ENCODE measurements at places on chromosomes 12 and 14. TPM values are rescaled to one million over a fixed set of nuclear protein-coding genes. Genes with fewer than 3 reads are reported as not detected.

Gene FAM181A
- not detected for polyA plus RNA-seq

Gene ADAM21
- polyA plus RNA-seq, result 0.10 TPM

Gene RFLNA
- polyA plus RNA-seq, result 1.1 TPM

Gene BCDIN3D
- 3.4 TPM for polyA plus RNA-seq

Gene SMOC1
- polyA plus RNA-seq, result 19.8 TPM

Gene GLIPR1L2
- 1.6 TPM for polyA plus RNA-seq

Gene SLC35F4
- polyA plus RNA-seq, result not detected

Gene NUP107
- polyA plus RNA-seq, result 28.6 TPM

Gene TULP3
- polyA plus RNA-seq, result 25.9 TPM

Gene TAS2R9
- not detected for polyA plus RNA-seq

Gene C12orf60
- 12.5 TPM for polyA plus RNA-seq

Measured in adrenal gland (tissue), 19 donors.